ENCODE measurements at places on chromosomes 16 and 17.
A peak's percentile ranks its signal among the peaks of the same experiment; 100 is the strongest.

DNA sequence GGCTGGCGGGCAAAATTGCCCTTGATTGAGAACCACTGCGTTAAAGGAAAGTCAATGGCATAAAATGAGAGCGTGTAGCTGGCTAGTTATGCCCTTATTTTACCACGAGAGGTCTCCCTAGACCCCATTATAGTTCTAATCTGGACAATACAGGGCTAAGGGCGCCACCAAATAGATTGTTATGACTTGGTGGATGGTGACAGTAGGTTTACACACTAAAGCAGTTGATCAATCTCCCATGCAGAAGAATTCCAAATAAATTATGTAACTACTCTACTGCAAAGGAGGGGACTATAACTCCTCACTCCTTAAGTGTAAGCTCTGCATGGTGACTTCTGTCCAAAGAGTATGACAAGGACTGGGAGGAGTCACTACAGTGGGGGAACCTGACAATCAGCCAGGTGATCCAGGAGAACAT is 20.4 kb upstream of the YPEL2 start:
- peak; percentile 22 for DNase-seq

GRCh38 chr16:56932721-56933619 is 1.0 kb downstream of the HERPUD1 start:
- no peak for DNase-seq

GRCh38 chr16:4085405-4085970 is 30.8 kb downstream of the ADCY9 start:
- no peak for DNase-seq

DNA sequence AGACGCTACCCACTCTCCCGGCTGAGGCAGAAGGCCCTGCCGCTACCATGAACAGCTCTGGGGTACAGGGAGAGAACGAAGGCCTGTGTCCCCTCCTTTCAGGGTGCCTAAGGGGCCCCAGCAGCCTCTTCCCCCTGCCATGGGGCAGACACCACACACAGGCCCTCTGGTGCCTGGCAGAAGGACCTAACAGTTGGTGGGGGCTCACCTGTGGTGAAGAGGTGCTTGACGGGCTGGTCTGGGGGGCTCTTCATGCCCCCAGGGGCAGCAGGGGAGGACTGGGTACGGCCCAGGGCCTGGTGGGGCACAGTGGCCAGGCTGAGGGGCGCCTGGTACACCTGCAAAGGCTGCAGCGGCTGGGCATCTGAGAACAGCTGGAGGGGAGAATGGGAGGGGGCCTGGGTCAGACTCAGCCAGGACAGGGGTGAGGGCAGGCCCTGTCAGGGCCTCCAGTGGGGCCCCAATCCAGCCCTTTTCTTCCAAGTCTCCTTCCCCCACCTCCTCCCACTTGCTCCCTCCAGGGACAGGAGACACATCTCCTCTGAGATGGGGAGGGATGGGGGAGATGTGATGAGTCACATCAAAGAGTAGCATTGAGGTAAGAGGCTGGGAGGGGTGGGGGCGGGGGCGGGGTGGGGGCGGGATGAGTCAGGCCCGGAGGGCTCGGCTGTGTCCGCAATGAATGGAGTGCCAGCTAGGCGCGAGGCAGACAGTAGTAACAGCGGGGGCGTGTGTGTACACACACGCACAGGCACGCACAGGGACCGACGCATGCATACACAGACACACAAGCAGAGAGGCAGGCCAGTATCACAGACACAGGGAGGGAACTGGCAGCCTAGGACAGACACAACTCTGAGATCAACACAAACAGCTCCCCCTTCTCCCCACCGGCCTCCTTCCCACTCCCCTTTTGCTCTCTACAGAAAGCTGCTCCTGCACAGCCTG is 16.1 kb downstream of the G6PC3 start:
- DNase-seq, result no peak

GRCh38 chr16:87681981-87682570 is 79.8 kb downstream of the JPH3 start:
- DNase-seq, result no peak

DNA sequence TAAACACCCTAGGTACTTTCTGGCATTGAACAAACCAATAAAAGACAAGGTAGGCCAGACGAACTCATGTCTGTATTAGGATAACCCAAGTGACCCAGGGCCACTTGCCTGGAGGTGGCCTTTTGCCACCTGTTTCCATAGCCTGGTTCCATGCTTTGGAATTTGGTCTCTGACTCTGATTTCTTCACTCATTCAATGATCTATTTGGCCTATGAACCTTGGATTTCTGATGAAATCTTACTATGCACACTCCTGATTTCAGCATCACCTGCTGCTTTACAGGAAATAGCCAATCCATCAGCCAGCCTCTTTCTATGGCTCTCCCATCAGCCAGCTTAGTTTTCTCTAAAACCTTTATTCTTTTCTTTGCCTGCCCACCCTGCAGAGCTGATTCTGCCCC is 142.8 kb upstream of the PSMD7 start:
- DNase-seq, result no peak

- DNase-seq, result no peak
Observed at GRCh38 chr16:1196494-1196893, 28.6 kb downstream of the TPSG1 start.

- no peak for DNase-seq
Observed at GRCh38 chr16:54245788-54246453, 40.7 kb downstream of the IRX3 start.
